ENCODE measurements at places on chromosomes 7 and 10. TPM values are rescaled to one million over a fixed set of nuclear protein-coding genes. Genes with fewer than 3 reads are reported as not detected.

ATOH7 gene
- not detected for total RNA-seq

TFPI2 gene
- 181 TPM for total RNA-seq

C10orf105 gene
- 0.56 TPM for total RNA-seq

EVX1 gene
- total RNA-seq = not detected

CCDC172 gene
- total RNA-seq = not detected

FEZF1 gene
- 0.19 TPM for total RNA-seq

FAM24B gene
- 3.9 TPM for total RNA-seq

LRRC17 gene
- total RNA-seq = 0.69 TPM

GPC2 gene
- not detected for total RNA-seq

NANOS1 gene
- 18.5 TPM for total RNA-seq

ARHGEF5 gene
- total RNA-seq = 10.8 TPM

HSPB1 gene
- 232 TPM for total RNA-seq

GBX1 gene
- not detected for total RNA-seq

ENTPD1 gene
- 20.5 TPM for total RNA-seq

DPCD gene
- total RNA-seq = 16.9 TPM

LIPM gene
- not detected for total RNA-seq

SYCE1 gene
- 0.60 TPM for total RNA-seq

GSAP gene
- 26.6 TPM for total RNA-seq

SEMA3E gene
- total RNA-seq = 6.3 TPM

NEURL1 gene
- not detected for total RNA-seq

NYAP1 gene
- total RNA-seq = 1.7 TPM

AUTS2 gene
- total RNA-seq = 26.2 TPM

ZCWPW1 gene
- total RNA-seq = 5.8 TPM

VAX1 gene
- not detected for total RNA-seq

PTN gene
- 15.0 TPM for total RNA-seq

SUN3 gene
- not detected for total RNA-seq

CXCL12 gene
- 53.4 TPM for total RNA-seq

AGR2 gene
- 0.46 TPM for total RNA-seq

OR6V1 gene
- not detected for total RNA-seq

CPXM2 gene
- total RNA-seq = 18.4 TPM

OGA gene
- total RNA-seq = 91.3 TPM

ATP5MK gene
- total RNA-seq = 149 TPM

NODAL gene
- not detected for total RNA-seq

BLNK gene
- total RNA-seq = 4.3 TPM

GRID2IP gene
- total RNA-seq = not detected

SSC4D gene
- 2.8 TPM for total RNA-seq

UTF1 gene
- total RNA-seq = not detected

MPP7 gene
- 4.8 TPM for total RNA-seq

TEX36 gene
- not detected for total RNA-seq

TMEM225B gene
- 1.8 TPM for total RNA-seq

LAMTOR4 gene
- 184 TPM for total RNA-seq

NXPH1 gene
- total RNA-seq = not detected

CUBN gene
- 1.6 TPM for total RNA-seq

EBLN1 gene
- total RNA-seq = not detected

TSPAN15 gene
- 45.6 TPM for total RNA-seq

PARP12 gene
- 74.6 TPM for total RNA-seq

MYOF gene
- 74.3 TPM for total RNA-seq

CALY gene
- not detected for total RNA-seq

ACBD7 gene
- total RNA-seq = not detected

PPP1R3C gene
- 6.2 TPM for total RNA-seq

SEC31B gene
- 9.4 TPM for total RNA-seq

IFIT1 gene
- total RNA-seq = 30.9 TPM

UBE2D4 gene
- 25.8 TPM for total RNA-seq

CUTC gene
- 41.7 TPM for total RNA-seq

THSD7A gene
- 12.3 TPM for total RNA-seq

NT5C3A gene
- total RNA-seq = 18.8 TPM

MGMT gene
- total RNA-seq = 27.3 TPM

TUBB8 gene
- 0.88 TPM for total RNA-seq

All from omental fat pad (tissue), 4 donors.